Stimulated activated CD8-positive, alpha-beta memory T cell treated with anti-CD3 and anti-CD28 coated beads, Interleukin-15, amount 100 ng/mL, for 24 hours (primary cell): ENCODE measurements at places on chromosomes 3 and 15.
A peak's percentile ranks its signal among the peaks of the same experiment; 100 is the strongest.

GRCh38 chr3:65972765-65973164, 66.0 kb downstream of the MAGI1 start:
- no peak for DNase-seq

- DNase-seq = no peak
Observed at GRCh38 chr3:126102530-126102951, 18.6 kb upstream of the SLC41A3 start.

DNA sequence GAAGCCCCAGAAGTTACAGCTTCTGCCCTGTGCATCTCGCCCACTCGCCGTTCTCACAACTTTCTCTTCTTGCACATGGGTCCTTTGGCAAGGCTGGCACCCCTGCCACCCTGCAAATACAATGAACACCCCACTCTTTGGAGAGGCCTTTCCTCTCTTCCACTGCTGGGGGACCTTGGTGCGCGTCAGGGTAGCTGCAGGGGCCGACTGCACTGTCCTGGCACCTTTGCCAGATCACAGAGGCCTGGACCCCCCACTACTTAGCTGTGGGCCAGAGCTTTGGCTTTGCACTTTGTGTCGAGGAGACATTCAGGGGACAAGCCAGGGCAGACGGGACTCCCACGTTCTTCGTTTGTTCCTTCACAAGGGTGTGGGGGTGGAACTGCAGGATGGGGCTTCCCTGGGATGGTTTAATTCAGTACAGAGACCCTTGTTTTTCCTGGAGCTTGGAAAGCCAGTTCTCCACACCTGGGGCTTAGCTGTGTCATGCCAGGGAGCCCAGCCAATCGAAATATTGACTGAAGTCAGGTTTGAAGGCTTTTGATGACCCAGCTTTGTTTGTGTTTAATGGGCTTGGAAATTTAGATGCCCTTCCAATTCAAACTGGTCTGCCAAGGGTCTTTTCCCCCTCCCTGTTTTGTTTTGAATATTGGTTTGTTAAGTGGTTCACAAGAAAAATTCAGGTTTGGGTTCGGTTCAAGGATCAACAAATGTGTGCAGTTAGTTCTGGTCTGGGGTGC, 256.1 kb upstream of the TLE3 start:
- no peak for DNase-seq

- DNase-seq = no peak
Observed at GRCh38 chr3:114974387-114974786, 172.7 kb downstream of the ZBTB20 start.

GRCh38 chr3:63557912-63558311, 94.6 kb upstream of the SNTN start:
- DNase-seq = no peak

- DNase-seq = no peak
Observed at GRCh38 chr3:124492824-124493223, 237.4 kb upstream of the UMPS start.

DNA sequence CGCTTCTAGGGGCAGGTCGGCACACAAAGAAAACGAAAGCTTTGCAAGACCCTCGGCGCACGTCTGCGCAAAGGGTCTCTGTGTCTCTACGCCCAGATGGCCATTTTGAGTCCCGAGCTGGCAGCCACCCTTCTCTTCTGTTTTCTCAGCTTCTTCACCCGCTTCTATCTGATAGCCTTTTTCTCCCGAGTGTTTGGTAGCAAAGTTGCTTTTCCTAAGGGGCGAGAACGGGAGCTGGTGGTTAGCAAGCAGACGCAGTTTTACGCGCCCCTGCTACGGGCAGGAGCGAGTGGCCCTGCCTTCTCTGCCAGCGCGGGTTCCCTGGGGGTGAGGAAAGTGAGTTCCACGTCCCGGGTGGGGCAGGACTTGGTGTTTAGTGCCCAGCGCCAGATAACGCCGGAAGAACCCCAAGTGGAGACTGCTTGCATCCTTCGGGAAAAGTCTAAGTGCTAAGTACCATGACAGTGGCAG, 2.9 kb upstream of the MKRN2 start:
- no peak for DNase-seq

DNA sequence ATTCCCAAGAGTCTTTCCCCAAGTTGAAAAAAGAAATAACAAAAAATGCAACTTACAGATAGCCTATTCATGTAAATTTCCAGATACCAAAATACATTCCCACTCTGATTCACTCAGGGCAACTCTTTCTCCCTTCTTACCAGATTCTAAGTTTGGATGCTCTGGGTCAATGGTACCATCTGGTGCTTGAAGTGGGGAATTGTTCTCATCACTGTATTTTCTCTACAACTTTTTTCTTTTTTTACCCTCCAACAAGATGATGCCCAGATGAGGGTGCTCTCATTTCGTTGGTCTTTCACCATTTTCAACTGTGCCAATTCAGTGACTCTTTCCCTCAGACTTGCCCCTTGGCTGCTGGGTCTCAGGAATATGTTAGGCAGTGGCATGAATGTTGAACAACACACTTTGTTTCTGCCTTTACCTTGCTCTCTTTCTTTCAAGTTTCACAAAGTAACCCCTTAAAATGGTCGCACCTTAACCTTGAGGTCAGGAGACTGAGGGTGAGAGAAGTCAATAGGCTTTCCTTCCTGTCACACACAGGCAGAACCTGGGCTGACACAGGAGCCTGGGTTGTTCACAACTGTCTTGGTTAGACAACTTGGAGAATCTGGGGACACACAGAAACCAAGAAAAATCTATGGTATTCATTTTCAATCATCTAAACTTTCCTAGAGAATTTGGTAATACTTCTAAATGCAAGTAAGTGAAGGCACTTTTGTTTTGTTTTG, 330.7 kb upstream of the SLCO3A1 start:
- DNase-seq = no peak

DNA sequence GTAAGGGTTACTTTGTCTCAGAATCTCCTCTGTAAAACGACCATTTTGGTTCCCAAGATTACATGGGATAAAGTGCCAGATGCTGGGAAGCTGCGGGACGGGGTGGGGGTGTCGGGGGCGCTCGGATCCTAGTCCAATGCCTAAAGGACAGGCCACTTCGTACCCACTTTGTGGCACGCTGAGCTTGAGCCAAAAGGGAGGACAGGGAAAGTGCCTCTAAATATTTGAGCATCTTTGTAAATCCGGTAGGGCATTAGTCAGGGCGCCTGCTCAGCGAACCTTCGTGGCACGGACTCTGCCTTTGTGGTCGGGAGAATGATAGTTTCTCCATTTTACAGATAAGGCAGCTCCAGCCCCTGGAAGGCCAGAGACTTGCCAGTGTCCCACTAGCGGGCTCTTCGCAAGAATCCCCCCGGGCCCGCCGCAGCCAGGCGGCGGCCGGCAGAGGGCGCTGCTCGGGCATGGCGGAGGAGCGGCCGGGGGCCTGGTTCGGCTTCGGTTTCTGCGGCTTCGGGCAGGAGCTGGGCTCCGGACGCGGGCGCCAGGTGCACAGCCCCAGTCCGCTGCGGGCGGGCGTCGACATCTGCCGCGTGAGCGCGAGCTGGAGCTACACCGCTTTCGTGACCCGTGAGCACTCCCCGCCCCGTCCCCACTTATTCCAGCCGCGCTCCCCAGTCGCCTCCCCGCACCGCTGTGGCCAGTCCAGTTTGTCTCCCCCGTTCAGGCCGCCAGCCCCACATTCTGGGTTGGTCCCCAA, 1.8 kb downstream of the RCCD1 start:
- DNase-seq = peak; percentile 44

GRCh38 chr3:144822671-144823070, 851.0 kb downstream of the DIPK2A start:
- DNase-seq = no peak

DNA sequence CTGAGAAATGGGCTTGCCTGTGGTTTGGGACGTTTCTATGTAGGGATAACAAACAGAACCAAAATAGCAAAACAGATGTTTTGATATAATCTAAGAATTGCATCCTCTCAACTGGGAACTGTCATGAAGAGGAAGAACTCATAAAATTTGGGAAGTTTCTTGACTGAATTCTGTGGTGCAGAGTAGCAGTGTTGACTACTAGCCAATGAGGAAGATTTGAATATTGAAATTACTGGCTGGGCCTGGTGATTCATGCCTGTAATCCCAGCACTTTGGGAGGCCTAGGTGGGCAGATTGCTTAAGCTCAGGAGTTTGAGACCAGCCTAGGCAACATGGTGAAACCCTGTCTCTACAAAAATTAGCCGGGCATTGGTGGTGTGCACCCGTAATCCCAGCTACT, 42.2 kb downstream of the ZNF609 start:
- DNase-seq = no peak

- no peak for DNase-seq
Observed at GRCh38 chr3:65945480-65945879, 93.2 kb downstream of the MAGI1 start.

- no peak for DNase-seq
Observed at GRCh38 chr3:152232679-152233078, 36.0 kb upstream of the MBNL1 start.

DNA sequence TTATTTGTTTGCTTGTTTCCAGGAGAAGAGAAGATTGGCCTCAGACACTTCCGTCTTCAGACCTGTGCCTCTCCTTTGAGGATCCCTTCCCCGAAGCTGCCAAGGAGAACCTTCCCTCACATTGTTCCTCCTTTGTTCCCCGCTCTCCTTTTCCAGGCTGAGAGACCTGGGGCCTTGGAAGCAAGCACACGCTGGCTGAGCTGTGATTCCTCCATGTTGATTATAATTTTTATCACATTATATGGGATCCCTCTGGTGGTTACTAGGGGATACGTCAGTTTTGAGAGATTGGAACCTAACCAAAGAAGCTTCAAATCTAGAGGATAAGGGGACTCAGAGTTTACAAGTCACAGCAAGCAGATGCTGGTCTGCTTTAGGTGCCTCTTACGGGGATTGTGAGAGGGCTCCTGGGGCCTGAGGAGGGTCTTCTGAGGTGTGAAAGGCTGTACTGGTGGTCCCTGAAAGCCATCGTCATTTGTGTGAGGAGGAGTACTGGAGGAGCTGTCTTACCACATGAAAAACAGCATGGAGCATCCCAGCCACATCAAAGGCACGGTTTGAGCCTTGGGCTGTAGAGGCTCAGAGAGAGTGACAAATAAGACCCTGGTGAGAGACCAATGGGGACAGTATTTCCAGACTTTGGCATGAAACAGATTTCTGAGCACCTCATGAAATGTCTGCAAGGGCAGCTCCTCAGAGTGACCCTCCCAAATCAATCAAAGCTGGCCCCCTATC, 760.1 kb upstream of the CFAP20DC start:
- DNase-seq = no peak

GRCh38 chr3:141383555-141384129, 15.3 kb downstream of the ZBTB38 start:
- DNase-seq = no peak

DNA sequence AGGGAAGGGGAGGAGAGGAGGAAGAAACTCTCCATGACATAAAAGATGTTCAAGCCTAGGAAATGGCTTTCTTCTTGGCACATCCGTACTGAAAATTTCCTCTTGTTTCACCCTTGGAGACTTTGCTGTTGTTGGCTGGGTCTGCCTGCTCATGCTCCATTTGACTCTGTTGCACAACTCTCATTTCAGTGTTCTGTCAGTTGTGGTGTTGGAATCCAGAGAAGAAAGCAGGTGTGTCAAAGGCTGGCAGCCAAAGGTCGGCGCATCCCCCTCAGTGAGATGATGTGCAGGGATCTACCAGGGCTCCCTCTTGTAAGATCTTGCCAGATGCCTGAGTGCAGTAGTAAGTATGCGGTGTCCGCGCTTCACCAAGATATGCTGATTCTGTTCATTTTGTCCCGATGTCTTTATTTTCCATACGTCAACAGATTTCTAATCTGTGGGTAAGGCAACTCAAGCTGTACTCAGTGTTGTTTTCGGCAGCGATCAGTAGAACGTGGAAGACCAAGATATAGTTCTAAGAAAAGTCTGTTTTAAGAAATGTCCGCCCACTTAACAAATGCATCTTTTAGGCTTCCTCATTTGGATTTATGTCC, 265.2 kb upstream of the GOLGA6L4 start:
- no peak for DNase-seq

DNA sequence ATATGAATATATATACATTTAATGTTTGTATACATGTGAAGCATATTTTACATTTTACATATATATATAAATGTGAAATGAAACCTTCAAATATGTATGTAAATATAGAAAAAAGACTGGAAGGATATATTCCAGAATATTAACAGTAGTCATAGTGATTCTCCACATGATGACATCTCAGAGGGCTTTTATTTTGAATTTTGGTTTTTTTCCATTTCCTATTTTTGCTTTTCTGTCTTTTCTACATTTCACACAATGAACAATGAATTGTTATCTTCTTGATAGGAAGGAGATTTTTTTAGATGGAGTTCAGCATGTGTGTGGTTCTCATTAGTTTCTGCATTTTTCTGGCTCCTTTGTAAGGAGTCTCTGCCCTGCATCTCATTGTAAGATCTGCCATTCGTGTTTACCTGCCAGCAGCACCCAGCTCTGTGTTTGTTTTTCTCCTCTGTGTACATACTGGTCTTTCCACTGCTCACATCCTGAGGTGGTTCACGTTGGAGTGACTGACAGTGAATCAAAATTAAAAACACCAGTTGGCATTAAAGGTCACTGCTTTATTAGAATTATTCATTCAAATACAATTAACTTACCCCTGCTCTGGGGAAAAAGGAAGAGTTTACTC, 425.3 kb upstream of the MDFIC2 start:
- DNase-seq = no peak

DNA sequence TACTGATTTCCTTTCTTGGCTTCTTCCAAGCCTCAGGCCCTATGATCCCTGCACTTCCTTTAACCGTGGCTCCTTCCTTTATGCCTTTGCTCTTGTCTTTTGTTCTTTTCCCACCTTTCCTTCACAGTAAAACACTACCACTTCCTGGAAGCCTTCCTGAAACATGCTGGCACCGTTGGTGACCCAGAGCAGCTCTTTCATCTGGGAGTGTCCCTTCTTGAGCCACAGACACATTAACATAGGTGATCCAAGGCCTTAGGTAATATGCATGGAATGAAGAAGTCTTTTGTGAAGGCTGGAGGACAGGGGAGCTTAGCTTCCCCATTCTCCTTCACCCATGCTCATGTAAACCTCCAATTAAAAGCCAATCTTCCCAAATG, 39.4 kb downstream of the AMOTL2 start:
- DNase-seq = no peak
